ENCODE measurements at places on chromosomes 11 and 22.
A peak's percentile ranks its signal among the peaks of the same experiment; 100 is the strongest.

DNA sequence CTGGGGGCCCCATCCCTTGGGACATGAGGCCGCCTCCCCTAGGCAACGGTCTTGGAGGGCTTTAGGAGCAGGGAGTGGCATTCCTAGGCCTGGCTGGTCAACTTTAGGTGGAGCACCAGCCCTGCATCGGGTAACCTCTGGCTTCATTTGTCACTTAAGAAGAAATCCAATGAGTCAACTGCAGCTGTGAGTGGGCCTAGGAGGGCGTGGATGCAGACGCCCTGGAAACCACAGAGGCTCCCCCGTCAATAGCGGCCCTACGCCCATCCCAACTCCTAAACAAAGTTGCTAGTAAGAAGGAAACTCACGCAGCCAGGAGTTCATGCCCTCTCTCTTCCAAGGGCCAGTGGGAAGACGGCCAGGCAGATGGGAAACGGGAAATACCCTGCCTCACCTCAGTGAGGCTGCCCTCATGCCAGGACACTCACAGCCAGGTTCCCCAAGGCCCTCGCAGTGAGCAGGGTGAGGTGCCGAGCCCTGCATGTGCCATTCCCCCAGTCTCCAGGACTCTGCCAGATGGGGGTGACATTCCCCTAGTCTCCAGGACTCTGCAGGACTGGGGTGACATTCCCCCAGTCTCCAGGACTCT, 20.8 kb downstream of the BID start:
- no peak for DNase-seq

- DNase-seq, result no peak
Measured at GRCh38 chr22:37193629-37194191, 5.7 kb upstream of the C1QTNF6 start.

DNA sequence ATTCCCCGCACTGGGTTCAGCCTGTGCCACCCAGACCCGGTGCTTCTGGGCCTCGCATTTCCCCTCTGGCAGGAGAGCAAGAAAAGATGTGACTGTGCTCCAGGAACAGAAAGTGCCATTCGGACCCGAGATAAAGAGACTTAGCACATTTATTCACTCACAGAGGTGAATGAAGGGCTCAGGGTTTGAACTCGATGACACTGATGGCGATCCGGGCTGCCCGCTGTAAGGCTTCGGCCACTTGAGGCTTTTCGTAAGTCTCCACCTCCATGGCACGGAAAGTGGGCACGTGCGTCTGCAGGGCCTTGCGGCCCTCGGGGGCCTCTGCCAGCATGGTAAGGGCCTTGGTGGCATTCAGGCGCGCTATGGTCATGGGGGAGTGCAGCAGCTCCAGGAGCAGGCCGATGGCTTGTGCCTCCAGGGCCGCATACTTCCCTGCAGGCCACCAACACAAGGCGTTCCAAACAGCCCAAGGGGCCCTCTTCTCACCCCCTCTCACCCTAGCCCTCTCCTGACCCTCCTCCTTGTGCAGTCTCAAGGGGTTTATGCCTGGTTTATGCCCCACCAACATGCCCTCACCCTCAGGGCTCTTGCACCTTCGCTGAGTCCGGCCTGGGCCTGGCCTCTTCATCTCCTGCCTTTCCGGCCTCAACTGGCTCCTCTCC, 10.9 kb upstream of the GNAZ start:
- no peak for DNase-seq

DNA sequence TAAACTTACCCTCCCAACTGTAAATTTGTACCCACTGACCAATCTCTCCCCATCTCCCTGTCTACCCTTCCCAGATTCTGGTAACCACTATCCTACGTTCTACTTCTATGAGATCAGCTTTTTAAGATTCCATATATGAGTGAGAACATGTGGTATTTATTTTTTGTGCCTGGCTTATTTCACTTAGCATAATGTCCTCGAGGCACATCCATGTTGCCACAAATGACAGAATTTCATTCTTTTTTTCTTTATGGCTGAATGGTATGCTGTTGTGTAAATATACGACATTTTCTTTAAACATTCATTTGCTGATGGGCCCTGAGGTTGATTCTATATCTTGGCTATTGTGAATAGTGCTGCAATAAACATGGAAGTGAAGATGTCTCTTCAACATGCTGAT, 74.7 kb upstream of the RRM1 start:
- DNase-seq, result no peak

- no peak for DNase-seq
Measured at GRCh38 chr11:73168925-73169579, 26.9 kb upstream of the FCHSD2 start.

DNA sequence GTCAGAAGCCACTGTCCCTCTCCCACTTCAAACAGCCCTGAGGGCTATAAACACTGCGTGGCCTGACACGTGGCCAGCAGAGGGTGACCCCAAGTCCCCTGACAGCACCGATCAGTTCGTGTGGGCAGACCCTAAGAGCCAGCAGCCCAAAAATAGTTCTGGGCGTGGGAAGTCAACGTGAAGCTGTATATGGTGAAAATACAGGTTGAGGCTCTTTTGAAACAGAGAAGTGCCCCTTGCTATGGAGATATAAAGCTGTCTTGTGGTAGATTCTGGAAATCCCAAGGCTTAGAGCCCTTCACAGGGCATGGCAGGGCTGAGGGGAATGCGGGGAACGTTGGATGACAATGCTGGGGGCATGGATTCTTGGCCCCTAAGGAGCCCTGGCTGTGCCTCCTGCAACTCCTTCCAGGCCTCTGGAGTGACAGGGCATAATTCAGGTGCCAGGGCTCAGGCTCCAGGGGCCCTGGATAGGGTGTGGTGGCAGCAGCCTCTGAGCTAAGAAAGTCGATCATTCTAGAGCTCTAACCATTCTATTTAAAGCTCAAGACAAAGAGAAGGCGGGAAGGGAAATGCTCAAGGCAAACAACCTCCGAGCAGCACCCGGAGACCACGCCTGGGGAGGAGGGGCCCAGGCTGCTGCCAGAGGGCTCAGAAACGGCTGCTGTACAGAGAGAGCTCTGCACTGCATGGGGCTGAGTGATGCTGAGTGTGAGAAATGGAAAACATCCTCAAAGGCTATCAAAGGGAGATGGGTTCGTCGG, 60.4 kb upstream of the CD5 start:
- peak; percentile 55 for DNase-seq

DNA sequence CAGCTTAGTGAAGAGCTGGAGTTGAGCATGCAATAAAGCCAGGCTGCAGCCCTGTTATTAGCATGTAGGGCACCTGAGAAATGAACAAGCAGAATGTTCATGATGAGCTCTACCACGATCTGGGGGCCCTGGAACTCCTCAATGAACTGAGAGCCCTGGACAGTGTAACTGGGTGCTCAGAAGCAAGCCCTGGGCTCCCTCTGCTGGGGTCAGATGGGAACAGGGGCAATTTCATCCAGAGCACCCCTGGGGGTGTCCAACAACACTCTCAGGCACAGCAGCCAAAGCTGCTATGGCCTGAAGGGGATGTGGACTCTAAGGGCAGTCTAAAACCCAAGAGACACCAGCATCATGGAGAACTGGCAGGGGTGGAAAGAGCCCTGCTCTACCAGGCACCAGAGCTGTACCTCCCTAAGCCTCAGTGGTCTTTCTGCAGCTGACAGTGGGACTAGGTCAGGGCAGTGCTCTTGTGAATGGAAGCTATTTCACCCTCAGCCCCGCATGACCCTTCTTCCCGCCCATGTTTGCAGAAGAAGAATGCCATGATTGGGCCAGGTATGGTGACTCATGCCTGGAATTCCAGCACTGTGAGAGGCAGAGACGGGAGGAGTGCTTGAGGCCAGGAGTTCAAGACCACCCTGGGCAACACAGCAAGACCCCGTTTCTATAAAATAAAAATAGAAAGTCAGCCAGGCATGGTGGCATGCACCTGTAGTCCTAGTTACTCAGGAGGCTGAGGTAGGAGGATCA, 28.9 kb downstream of the THOC5 start:
- DNase-seq, result no peak

DNA sequence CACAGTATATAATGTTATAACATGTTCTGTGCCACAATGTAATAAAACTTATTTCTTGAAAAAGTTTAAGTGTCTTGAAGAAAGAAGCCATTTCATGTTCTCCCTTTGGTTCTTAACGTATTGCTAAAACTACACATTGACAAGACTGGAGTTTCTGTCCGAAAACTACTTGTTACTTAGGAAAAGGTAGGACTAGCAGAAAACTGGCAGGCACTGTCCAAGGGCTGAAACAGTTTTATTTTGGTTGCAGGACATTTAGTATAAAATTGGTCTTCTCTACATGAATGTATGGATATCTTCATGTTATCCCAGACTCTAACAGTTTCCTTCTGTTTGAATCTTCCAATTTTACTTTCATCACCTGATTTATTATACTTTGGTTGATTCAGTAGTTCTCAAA, 1027.1 kb downstream of the LRRC4C start:
- DNase-seq, result no peak

- no peak for DNase-seq
Measured at GRCh38 chr11:120714438-120714837, 202.9 kb downstream of the GRIK4 start.

GRCh38 chr11:126140926-126141280, 70.5 kb downstream of the RPUSD4 start:
- DNase-seq, result peak; percentile 60

GRCh38 chr11:94730153-94730552, 38.0 kb upstream of the AMOTL1 start:
- DNase-seq, result no peak

GRCh38 chr22:49192180-49192856, 635.4 kb downstream of the BRD1 start:
- DNase-seq, result peak; percentile 12

DNA sequence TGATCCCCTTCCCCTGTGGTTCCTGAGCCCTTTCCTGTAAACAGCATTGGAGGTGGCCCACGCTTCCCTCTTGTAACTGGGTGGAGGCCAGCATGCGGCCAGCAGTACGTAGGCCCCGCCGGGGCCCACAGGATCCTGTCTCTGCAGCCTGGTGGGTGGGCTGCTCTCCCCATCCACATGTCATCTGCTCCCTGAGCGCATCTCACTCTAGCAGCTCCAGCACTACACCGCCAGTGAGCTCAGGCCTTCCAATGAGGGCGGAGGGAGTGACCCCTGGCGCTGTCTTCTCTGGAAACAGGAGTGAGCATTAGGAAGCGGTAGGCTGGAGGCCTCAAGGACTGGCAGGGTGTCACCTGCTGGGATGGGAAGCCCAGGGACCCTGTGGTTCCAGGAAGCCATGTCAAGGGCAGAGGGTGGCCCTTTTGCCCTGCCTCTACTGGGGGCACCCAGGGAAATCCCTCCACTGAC, 363.9 kb downstream of the TBC1D22A start:
- DNase-seq, result peak; percentile 55

GRCh38 chr11:120123946-120124345, 14.0 kb downstream of the TRIM29 start:
- DNase-seq, result no peak

DNA sequence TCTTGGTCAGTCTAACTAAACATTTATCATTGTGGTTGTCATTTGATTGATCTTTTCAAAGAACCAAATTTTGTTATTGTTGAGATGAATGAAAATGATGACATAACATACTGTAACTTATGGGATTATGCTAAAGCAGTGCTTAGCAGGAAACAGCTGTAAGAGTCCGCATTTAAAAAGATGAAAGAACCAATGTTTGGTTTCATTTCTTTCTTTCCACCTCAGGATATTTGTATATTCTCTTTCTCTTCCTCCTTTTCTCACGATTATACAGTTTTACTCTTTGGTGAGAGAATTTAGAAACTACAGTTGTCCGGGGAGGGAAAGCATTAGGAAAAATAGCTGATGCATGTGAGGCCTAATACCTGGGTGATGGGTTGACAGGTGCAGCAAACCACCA, 23.1 kb downstream of the PIH1D2 start:
- no peak for DNase-seq

DNA sequence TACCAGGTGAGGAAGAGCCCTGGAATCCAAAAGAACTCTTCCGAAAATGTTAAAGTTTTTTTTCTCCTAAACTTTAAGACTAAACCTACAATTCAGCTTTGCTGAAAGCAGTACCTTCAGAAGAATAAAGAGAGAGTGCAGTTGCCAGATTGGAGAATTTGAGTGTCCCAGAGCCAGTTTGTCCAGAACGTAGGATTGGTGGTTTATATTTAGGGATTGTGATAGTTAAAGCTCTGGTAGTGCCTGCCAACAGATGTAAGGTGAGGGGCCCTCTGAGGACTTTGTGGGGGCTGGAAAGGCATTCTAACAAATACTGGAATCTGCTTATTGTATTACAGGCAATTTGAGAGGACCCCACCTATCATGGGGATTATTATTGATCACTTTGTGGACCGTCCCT, 39.8 kb downstream of the ATG13 start:
- DNase-seq, result no peak

DNA sequence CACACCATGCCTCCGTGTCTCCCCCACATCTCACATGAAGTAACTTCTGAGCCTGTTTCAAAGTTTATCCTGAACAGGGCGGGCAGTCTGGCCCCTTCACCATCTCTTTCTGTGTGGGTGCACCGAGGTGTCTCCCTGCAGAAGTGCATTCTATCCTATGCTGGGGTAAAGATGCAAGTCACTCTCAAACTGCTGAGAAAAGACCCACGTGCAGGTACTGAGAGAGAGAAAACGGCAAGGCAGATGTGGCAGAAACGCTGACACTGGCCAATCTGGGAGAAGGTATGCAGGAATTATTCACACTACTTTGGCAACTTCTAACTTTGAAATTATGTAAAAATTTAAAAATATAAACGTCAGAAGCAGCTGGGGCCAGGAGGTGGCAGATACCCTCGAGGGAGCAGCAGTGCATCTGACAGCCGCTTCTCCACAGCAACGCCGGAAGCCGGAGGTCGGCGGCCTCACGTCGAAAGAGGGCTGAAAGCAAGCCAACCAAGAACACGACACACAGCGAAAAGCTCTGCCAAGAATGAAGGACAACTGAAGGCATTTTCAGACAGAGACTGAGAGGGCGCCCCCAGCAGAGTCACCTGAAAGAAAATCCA, 34.2 kb upstream of the MOB2 start:
- DNase-seq, result no peak

DNA sequence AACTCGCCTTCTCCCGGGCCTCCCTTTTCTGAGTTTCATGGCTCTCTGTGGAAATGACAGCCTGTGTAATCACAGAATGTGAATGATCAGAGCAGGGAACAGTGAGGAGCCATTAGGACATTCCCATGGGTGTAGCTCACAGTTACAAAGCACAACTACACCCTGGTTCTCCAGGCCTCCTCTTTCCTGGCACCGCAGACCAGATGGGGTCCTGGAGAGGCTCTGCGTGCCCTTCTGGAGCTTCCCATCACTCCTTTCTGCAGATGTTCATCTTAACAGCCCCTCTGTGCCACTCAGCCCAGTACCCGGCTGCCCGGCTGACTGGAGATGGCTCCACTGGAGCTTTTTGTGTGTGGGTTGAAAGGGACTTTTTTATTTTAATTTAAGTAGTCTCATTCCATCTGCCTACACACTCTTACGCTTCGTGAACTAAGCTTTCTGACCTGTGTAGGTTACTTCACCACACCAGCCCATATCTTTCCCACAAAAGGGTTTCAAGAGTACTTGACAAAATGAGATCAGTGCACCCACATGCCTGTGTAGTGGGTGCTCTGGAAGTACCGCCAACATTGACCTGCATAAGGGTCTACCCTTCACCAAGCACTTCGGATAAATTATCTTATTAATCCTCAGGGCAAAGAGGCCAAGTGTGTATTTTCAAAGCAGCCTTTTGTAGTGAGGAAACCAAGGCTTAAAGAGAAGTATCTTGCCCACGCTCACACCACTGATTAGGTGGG, 29.8 kb downstream of the SREBF2 start:
- no peak for DNase-seq

GRCh38 chr11:13260201-13260962, 17.2 kb upstream of the BMAL1 start:
- DNase-seq, result no peak
